CD8-positive, alpha-beta memory T cell (primary cell): ENCODE measurements at places on chromosomes 13 and 19. TPM values are rescaled to one million over a fixed set of nuclear protein-coding genes. Genes with fewer than 3 reads are reported as not detected.

GRCh38 chr13:32001154-32001768 is 30.3 kb upstream of the FRY start:
- H3K4me3 ChIP-seq: no peak overlapping the region
- no peak for DNase-seq
- H3K4me1 ChIP-seq: no peaks in the 10 kb centered on the region
- H3K27me3 ChIP-seq: no peaks in the 10 kb centered on the region
- no peaks in the 10 kb centered on the region for H3K36me3 ChIP-seq

- H3K27me3 ChIP-seq: no peaks in the 10 kb centered on the region
- peak; percentile 14 for DNase-seq
- H3K4me3 ChIP-seq: peak overlapping the region; percentile 44
Observed at GRCh38 chr19:51131780-51132680, 7.3 kb downstream of the SIGLEC9 start.

GRCh38 chr19:595326-596262 is 5.9 kb downstream of the HCN2 start:
- H3K4me1 ChIP-seq: no peaks in the 10 kb centered on the region
- DNase-seq: no peak
- peaks cover 8% of the 10 kb centered on the region for H3K27me3 ChIP-seq
- H3K27ac ChIP-seq: no peak overlapping the region

GRCh38 chr13:22837980-22838647 is 342.7 kb upstream of the SGCG start:
- no peak overlapping the region for H3K27ac ChIP-seq
- H3K27me3 ChIP-seq: no peaks in the 10 kb centered on the region
- DNase-seq: no peak
- no peaks in the 10 kb centered on the region for H3K36me3 ChIP-seq
- H3K4me3 ChIP-seq: no peak overlapping the region

DNA sequence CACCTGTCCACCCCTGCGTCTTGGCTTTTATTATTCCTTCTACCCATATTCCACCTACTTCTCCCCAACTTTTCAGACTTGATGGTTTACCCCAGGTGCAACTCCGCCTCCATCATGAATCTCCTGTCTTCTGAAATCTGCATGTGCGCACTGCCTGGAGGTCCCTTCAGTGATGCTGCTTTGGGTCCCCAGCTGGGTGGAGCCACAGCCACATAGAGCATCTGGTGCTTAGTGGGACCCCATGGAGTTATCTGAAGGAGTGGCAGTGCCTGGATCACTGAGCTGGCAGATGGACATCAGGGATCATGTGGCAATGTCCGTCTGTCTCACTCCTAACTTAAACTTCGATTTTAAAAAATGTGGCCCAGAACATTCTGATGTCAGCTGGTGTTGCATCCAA is 13.5 kb downstream of the ZNF536 start:
- H3K4me3 ChIP-seq: no peak overlapping the region
- H3K27ac ChIP-seq: no peak overlapping the region
- H3K27me3 ChIP-seq: no peaks in the 10 kb centered on the region

- no peak for DNase-seq
- no peaks in the 10 kb centered on the region for H3K4me1 ChIP-seq
- H3K36me3 ChIP-seq: no peaks in the 10 kb centered on the region
- no peak overlapping the region for H3K27ac ChIP-seq
- no peaks in the 10 kb centered on the region for H3K27me3 ChIP-seq
- H3K4me3 ChIP-seq: no peak overlapping the region
Observed at GRCh38 chr13:83536153-83536552, 346.1 kb downstream of the SLITRK1 start.

DNA sequence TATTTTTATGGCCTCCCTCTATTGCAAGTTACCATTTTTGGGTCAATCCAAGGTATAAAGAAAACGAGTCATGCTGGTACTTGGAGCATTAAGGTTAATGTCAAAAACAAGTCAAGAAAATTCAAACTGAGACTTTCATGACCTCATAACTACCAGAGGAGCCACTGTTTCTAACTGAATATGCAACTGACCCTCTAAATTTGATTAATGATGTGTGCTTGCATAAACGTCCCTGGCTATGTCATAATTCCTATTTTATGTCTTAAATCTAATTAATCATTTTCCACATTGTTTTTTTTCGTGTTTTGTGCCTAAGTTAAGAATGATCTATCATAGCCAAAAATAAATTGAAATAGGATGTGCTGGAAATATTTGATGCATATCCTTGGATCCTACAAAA is 396.7 kb upstream of the GPC6 start:
- H3K36me3 ChIP-seq: no peaks in the 10 kb centered on the region
- no peaks in the 10 kb centered on the region for H3K4me1 ChIP-seq
- no peaks in the 10 kb centered on the region for H3K27me3 ChIP-seq
- no peak for DNase-seq

DNA sequence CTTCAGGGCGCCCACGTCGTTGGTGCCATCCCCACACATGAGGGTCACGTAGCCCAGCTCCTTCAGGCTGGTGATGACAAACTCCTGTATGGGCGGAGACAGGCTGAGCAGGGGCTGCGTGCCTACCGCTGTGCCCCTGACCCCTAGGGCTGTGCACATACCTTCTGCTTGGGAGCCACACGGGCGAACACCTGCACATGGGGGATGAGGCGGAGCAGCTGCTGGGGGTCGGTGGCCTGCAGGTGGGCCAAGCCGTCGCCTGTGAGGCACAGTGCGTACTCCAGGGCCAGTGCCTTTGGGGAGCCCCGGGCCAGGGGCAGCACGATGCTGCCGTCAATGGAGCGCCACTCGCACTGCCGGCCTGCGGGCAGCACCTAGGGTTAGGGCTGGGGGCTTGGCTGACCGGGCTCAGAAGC is 6.1 kb upstream of the GMIP start:
- H3K4me1 ChIP-seq: no peaks in the 10 kb centered on the region

DNA sequence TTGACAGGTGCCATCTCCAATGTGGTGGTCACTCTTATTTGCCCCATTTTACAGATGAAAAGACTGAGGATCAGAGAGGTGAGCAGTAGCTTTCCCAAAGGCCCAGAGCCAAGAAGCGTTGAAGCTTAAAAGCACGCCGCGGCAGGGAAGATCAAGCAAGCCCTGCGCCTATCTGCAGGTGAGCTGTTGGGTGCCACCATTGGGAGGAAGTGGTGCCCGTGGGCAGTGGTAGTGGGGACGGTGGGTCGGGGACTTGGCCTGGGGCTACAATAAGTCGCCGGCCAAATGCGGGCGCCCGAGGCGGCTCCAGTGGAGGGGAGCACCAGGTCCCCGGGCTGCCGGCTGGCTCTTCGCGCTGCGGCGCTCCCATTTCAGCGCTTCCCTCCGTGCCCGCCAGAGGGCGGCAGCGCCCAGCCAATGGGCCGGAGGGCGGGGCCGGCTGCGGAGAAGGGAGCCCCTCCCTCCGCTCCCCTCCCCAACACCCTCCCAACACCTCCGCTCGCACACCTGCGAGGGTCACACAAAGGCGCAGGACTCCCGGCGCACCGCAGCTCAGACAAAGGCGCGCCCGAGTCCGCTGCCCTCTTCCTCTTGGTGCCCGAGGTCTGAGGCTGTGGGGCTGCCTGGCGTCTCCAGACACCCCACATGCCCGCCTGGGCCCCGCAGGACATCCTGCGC is 744 bp upstream of the POU2F2 start:
- H3K4me3 ChIP-seq: peak overlapping the region; percentile 90
- peak; percentile 86 for DNase-seq
- peaks cover 43% of the 10 kb centered on the region for H3K4me1 ChIP-seq

DNA sequence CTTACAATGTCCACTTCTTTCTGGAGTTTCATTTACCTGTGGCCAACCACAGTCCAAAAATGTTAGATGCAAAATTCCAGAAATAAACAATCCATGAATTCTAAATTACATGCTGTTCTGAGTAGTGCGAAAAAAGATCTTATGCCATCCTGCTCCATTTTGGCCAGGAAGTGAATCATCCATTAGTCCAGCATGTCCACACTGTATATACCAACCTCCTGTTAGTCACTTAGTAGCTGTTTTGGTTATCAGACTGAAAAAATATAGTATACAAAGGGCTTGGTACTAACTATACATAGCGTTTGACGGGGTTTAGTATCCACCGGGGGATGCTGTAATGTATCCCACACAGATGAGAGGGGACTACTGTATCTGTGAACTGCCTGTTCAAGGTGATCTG is 618.0 kb upstream of the ARGLU1 start:
- H3K27me3 ChIP-seq: no peaks in the 10 kb centered on the region
- no peak overlapping the region for H3K4me3 ChIP-seq
- H3K4me1 ChIP-seq: no peaks in the 10 kb centered on the region
- no peak for DNase-seq
- H3K27ac ChIP-seq: no peak overlapping the region

DNA sequence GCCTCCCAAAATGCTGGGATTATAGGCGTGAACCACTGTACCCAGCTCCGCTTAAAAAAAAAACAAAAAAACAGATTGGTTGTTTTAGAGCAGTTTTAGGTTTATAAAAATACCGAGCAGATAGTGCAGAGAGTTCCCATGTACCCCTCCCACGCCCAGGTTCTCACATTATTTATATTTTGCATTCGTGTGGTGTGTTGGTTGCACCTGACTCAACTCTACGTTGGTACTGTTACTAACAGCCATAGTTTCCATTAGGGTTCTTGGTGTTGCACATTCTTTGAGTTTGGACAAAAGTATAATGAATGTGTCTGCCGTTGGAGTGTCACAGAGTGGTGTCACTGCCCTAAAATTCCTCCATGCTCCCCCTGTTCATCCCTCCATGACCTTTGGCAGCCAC is 29.1 kb downstream of the MYO9B start:
- no peaks in the 10 kb centered on the region for H3K27me3 ChIP-seq
- peaks cover 35% of the 10 kb centered on the region for H3K36me3 ChIP-seq
- H3K27ac ChIP-seq: no peak overlapping the region
- H3K4me1 ChIP-seq: no peaks in the 10 kb centered on the region
- no peak overlapping the region for H3K4me3 ChIP-seq

- no peak overlapping the region for H3K4me3 ChIP-seq
- no peak overlapping the region for H3K27ac ChIP-seq
- DNase-seq: no peak
- H3K4me1 ChIP-seq: peaks cover 4% of the 10 kb centered on the region
- H3K36me3 ChIP-seq: no peaks in the 10 kb centered on the region
- no peaks in the 10 kb centered on the region for H3K27me3 ChIP-seq
Observed at GRCh38 chr19:15438124-15438496, 11.6 kb downstream of the WIZ start.

DNA sequence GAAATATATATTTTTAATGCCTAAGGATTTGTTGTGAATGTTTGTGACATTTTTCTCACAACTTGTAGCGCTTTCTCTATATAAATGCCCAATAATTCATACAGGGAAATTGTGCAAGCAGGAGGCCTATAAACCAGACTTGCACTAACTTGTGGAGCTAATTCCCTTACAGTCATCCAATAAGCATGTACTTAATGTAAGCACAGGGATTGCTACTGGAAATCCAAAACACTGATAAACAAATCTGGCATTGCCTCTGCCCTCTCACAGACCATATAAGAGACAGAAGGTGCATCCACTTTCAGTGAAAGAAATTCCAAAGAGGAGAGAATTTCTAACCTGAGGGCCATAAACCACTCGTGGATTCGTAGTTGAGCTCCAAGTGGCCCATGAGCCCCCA is 518.8 kb downstream of the MYO16 start:
- H3K4me3 ChIP-seq: no peak overlapping the region
- no peaks in the 10 kb centered on the region for H3K4me1 ChIP-seq
- no peaks in the 10 kb centered on the region for H3K27me3 ChIP-seq
- DNase-seq: no peak
- H3K36me3 ChIP-seq: no peaks in the 10 kb centered on the region

DNA sequence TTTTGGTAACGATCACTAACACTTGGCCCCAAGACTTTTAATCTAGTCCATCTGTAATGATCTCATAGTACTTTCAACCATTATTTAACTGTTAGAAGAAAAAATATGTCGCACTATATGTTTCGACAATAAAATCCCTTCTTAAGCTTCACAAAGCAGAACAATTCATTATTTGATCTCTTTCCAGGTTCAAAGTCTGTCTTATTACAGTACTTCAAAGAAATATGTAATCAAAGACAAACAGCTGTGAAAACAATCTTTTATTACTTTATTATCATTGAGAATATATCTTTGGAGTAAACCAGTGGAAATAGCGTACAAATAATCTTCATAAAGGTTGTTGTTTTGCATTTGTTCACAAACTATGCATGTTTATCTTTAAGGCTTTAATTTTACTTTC is 93.5 kb downstream of the DACH1 start:
- H3K4me3 ChIP-seq: no peak overlapping the region
- H3K4me1 ChIP-seq: no peaks in the 10 kb centered on the region
- no peaks in the 10 kb centered on the region for H3K27me3 ChIP-seq
- DNase-seq: no peak

GRCh38 chr13:110154410-110154933 is 152.5 kb downstream of the COL4A1 start:
- H3K27me3 ChIP-seq: no peaks in the 10 kb centered on the region
- DNase-seq: no peak
- no peaks in the 10 kb centered on the region for H3K4me1 ChIP-seq
- no peak overlapping the region for H3K4me3 ChIP-seq
- no peaks in the 10 kb centered on the region for H3K36me3 ChIP-seq

DNA sequence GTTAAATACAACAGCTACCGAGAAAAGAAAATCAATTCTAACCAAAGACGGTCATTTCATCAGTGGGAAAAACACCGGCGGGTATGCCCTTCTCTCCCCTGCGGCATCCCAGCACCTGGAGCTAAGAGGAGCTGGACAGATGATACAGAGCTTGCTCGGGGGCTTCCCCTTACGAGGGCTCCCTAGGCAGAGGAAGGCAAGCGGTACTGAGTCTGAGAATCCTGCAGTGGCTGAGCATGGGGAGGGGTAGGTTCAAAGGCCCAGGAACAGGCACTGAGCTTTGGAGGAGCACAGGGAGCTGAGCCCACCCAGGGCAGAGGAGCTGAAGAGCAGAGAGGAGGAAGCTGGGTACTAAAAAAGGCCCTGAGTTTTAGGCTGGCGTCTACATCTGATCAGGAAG is 12.7 kb downstream of the STK24 start:
- no peaks in the 10 kb centered on the region for H3K36me3 ChIP-seq
- no peak for DNase-seq
- peaks cover 74% of the 10 kb centered on the region for H3K4me1 ChIP-seq

DNA sequence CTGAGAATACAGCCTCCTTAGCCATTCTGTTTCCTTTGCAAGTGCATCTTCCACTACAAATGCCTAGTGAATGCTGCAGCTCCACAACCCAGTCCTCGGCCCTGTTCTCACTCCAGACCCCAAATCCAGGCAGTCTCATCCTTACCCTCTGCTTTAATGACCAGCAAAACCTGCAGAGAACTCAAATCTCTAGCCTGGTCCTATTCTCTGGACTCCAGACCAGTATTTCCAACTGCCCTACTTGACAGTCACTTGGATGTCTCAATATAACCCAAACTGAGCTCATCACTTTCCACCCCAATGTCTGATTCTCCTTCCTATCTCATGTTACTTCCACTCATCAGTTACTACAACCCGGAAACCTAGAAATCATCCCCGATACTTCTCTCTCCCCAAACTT is 2.6 kb upstream of the EBPL start:
- H3K27me3 ChIP-seq: no peaks in the 10 kb centered on the region
- no peak overlapping the region for H3K27ac ChIP-seq
- H3K4me1 ChIP-seq: peaks cover 13% of the 10 kb centered on the region
- no peaks in the 10 kb centered on the region for H3K36me3 ChIP-seq

The FCGBP gene
- total RNA-seq: 7.0 TPM

The ZNF253 gene
- total RNA-seq: 16.1 TPM

The COG6 gene
- total RNA-seq: 25.0 TPM

The CLEC17A gene
- total RNA-seq: 1.5 TPM

The GPR18 gene
- 16.2 TPM for total RNA-seq

The GPR4 gene
- not detected for total RNA-seq

The LACC1 gene
- 4.6 TPM for total RNA-seq
